ENCODE measurements at places on chromosomes 11 and 22.

DNA sequence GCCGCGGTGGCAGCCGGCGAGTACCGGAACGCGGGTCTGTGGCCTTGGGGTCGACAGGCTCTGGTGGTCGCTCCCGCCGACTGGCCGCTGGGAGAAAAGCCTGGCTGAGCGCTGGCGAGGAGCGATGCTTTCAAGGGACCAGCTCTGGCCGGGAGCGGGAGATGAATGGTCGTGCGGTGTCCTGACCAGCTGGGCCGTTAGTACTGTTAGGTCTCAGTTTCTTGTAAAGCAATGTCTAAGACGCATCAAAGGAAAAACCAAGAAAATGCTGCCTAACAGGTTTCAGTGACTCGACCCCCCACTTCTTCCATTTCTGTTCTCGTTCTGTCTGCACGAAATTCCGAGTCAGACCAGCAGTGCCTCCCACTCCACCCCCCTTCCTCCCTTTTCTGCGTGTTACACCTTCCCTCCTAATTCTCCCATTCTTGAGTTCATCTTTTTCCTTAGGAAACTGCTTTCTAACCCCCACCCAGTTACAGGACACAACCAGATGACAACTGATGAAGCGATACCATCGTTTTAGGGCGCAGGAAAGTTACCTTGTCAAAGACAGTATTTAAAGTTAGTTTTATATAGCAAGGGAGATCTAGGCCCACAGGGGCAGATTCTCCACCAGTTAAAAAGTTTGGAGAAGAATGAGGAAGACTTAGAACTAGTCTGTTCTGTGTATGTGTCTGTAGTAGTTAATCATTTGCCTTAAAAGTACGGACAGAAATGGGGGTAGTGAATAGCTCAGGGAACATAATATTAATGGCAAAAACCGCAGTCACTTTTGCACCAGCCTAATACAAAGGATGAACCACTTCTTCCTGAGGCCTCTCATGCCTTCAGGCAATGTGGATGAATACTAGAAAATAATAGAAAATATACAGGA lies 1.0 kb downstream of the CUL5 start:
- DNase-seq = peak; percentile 2

DNA sequence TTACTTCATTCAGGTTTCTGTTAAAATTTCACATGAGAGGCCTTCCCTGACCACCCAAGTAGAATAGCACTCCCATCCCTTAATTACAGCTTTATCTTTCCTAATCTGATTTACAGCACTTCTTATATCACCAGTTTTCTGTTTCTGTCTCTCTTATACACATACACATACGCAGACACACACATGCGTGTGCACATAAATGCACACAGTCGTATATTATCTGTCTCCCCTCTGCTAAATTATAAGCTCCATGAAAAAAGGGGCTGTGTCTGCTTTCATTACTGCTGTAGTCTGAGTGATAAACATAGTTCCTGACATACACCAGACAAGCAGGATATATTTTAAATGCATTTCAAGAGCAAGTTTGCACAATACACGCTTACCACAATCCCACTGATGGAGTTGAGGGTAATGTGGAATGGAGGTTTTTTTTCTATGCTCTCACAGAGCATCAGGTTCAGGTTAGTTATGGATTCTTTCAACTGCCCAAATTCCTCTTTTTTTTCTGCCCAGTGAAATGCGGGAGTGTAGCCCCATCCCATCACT lies 13.7 kb upstream of the TOP3B start:
- no peak for DNase-seq

GRCh38 chr11:19420868-19421533 lies 180.3 kb upstream of the E2F8 start:
- no peak for DNase-seq

DNA sequence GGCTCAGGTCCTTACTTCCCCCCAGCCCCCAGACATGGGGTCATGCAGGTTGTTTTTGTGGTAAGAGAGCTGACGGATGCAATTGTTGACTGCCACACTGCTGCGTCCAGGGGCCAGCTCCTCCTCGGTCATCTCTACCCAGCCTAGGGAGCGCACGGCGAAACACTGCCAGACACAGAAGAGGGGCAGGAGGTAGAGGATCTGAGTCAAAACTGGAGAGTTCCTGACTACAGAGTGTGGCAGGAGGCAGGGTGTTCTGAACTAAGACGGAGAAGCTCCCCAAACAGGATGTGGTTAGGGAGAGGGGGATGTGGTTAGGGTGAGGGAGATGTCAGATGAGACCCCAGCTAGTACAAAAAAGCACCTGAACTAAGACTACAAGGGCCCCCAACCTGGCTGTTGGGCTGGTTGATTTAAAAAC lies 12.3 kb downstream of the SMPD1 start:
- no peak for DNase-seq

GRCh38 chr22:49351761-49352227 lies 475.9 kb downstream of the BRD1 start:
- DNase-seq = no peak

- no peak for DNase-seq
These were observed 9.3 kb downstream of the CELSR1 start for GRCh38 chr22:46528121-46528610.

GRCh38 chr11:11057472-11057854 lies 199.6 kb upstream of the ZBED5 start:
- no peak for DNase-seq

GRCh38 chr11:60703374-60703773 lies 4.0 kb downstream of the MS4A8 start:
- DNase-seq = no peak

DNA sequence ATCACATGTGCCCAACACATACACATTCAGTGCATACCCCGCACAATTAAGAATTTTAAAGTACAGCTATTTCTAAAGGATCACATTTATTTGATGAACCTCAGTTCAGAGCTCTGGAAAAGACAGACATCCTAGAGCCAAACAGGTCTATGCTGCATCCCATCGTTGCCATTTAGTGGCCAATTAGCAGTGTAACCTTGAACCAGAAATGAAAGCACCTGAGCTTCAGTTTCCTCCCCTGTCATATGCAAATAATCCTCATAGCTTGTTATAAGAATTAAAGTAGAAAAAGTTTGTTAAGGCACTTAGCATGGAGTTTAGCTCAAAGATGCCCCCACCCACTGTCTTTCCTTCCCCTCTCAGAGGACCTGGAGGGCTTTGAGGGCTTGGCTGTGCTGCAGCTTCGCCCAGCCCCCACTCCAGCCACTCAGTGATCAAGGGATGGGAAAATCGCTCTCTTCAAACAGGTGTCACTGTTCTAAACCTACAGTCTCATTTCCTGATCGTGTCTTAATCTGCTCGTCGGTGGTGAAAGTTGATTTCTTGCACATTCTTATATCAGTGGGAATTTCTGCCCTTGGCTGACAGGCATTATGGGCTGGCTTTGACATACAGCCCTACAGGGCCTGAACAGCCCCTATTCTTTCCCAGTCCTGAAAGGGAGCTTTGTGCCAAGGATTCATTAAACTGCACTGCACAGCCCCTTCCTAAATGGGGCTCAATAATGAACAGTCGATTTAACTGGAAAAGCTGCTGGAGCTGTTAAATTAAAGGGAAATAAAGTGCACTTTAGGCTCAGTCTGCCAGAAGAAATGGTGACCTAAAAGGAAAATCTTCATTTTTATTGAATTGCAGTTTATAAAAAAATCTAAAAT lies 23.3 kb upstream of the FAM181B start:
- DNase-seq = no peak

GRCh38 chr22:24937114-24937513 lies 9.4 kb downstream of the LHFPL7 start:
- DNase-seq = no peak

GRCh38 chr11:106379712-106380111 lies 302.2 kb downstream of the AASDHPPT start:
- no peak for DNase-seq

DNA sequence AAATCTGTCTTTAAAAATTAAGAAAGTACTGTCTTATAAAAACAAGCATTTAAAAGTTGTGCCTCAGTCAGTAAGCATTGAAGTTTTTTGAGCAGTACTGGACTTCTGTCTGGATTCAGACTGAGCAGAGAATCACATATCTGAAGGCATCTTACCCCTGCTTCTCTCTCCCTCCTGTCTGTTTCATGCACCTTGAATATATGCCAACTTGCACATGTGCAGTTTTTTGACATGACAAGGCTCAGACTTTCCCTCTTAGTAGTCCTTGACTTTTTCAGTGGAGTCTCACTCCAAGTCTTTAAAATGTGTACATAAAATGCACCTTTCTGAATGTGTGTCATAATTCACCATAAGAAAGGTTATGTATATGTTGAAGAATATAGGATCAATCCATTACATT lies 19.8 kb downstream of the SPECC1L start:
- no peak for DNase-seq

DNA sequence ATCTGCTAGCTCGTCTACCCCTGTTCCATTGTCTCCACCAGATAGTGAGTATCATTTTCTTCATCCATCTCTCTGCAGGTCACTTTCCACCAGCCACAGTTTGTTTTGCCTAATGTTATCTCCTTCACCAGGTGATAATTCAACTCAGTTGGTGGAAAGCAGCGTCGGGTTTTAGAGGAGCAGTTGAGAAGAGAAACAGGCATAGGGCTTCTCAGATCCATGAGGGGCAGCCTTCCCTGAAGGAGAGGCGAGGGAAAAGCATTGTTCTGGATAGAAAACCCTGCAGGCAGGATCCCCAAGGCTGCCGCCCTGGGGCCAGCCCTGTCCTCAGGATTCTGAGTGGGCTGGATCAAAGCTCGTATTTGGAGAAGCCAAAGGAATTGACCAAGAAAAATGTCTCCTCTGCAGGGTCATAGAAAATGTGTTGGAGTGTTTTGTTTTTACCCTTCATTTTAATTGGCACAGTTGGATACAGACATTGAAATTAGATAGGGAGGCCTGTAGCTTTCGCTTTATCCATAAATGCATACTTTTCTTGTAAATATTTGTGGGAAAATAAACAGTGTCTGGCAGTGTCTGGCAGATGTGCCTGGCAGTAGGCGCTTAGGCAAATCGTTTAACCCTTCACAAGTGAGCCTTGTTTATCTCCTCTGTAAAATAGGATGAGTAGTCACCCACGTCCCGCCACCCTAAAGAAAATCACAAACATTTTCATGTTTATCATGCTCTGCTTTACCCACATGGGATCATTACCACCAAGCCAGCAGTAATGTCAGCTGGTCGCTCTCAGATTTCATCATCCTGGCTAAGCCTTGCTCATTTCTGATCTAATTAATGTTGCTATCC lies 73.4 kb upstream of the TTC12 start:
- DNase-seq = no peak

DNA sequence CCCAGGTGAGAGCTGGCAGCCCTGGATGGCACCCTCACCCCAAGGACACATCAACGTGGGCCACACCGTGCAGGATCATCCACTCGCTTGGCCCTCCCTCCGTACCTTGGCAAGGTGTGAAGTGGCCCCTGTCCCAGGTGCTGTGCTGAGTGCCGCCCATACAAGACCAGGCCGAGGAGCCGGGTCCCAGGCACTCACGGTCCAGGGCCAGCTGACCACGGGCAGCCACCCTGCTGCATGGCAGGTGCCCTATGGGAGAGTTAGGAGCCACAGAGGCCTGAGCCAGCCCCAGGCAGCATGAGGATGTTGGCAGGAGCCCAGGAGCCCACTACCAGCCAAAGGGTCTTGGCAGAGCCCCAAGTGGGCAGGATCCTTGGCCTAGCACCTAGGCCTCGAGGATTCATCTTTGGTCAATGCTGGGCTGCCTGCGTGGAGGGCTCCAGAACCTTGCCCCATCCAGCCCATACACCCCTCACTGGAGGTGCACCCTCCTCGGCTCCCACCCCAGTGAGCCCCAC lies 19.6 kb downstream of the RTN4R start:
- DNase-seq = no peak

DNA sequence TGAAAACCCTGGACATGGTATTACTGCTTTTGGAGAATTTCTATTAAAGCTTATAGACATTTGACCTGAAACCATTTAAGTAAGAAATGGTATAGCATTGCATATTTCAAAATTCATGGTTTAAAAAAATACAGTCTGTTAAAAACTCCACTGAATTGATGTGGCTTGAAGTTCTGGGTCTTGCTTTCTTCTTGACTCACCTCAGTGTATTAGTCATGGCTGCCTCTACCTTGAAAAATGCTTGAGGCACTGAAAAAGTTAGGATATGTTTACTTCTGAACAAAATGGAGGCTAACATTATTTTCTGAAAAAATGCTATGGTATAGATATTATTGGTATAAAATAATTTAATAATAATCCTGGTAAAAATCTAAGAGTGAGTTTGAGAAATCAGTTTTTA lies 349.2 kb downstream of the AASDHPPT start:
- no peak for DNase-seq

DNA sequence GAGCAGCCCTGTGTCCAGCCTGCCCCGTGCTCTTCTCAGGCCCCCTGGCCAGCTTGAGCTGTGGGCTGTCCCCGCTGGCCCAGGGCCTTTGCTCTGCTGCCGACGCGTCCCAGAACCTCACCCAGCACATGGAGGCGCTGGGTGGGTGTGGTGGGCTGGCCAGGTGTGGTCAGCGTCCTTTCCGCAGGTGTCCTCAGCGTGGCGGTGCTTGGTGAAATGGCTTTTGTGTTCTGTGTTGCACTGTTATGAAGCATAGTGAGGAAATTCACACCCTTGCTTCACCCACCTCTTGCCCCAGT lies 37.4 kb downstream of the GRAMD4 start:
- DNase-seq = no peak

DNA sequence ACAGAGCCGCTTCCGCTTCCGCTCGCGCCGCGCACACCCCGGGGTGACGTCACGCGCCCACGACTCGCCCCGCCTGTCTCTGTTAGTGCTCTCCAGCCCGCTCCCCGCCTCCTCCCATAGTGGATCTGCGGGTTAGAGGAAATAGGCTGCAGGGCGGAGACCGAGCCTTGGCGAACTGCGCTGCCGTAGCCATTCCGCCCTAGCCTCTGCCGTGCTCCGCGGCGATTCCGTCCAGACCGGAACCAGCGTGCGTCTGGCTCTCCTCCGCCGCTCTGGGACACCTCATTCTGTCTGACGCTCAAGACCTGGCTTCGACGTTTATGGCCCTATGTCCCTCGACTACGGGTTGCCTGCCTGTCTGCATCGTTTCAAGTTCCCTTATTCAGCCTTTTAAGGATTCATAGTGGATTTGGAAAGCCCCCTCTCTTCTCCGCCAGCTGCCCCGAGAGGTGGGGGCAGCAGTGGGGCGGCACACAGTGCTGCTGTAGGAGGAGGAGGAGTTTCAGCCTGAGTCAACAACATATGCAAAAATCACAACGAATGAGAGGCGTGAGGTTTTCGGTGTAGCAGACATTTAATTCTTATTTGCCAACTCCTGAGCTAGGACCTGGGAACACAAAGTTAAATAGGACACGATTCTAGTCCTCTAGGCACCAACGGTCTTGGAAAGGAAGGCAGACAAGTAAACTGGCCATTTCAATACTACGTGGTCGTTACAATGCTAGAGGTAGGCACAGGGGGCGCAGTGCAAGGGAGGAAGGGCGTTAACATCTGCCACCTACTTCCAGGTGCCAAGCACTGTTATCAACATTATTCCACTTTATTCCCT lies at the start of gene TAF10:
Gene TAF10 (minus strand): TSS at position 4 of the 829 bp plus-strand sequence. CDS start 27 bp downstream, outside the sequence.
- DNase-seq = peak; percentile 96

DNA sequence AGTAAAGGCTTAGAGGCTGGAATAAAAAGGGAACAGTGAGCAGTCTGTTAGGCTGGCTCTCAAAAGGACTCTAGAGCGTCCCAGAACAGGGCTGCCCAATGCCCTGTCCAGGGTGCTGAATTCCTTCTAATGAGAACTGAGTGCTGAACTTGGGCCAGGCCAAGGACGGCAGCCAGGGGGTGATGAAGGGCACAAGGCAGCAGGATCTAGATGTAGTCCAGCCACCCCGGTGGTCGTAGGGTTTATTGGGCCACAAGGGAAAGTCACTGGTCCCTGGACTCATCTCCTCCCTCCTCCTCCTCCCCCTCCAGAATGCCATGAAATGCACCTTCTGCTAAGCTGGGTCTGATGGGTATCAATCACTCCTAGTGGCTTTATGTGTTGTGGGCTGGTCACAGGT lies 19.2 kb downstream of the NPTXR start:
- DNase-seq = peak; percentile 58
